MM.1S (cell line): ENCODE measurements at places on chromosomes 6 and 20.
A peak's percentile ranks its signal among the peaks of the same experiment; 100 is the strongest.

- no peak overlapping the region for H3K27ac ChIP-seq
- H3K4me1 ChIP-seq = peaks cover 6% of the 10 kb centered on the region; the same call in 1 of the 2 replicates
- DNase-seq = no peak
- no peak overlapping the region for H3K4me3 ChIP-seq
- no peaks in the 10 kb centered on the region for H3K27me3 ChIP-seq
Measured at GRCh38 chr6:56958481-56958880, 3.6 kb downstream of the BEND6 start.

DNA sequence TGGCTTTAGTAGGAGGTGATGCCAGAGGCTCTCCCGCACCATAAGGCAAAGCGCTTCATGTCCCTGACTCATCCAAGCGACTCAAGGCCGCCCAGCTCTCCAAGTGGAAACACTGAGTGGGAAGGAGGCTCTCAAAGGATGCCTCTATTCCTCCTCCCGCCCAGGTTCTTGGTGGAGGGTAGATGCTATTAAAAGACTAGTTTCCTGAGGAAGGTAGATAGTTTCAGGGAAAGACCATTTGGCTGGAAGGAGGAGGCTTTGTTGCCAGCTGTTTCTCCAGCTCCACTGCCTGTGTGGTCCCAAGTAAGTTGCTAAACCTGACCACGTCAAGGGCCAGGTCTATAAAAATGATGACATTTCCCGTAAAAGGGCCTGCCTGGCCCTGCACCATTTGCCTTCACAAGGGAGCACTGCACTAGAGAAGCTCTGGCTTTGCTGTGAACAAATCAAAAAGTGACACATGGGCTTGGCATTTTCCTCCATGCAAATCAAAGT is 48.2 kb downstream of the GMDS start:
- H3K27ac ChIP-seq = no peak overlapping the region
- no peaks in the 10 kb centered on the region for H3K4me1 ChIP-seq

DNA sequence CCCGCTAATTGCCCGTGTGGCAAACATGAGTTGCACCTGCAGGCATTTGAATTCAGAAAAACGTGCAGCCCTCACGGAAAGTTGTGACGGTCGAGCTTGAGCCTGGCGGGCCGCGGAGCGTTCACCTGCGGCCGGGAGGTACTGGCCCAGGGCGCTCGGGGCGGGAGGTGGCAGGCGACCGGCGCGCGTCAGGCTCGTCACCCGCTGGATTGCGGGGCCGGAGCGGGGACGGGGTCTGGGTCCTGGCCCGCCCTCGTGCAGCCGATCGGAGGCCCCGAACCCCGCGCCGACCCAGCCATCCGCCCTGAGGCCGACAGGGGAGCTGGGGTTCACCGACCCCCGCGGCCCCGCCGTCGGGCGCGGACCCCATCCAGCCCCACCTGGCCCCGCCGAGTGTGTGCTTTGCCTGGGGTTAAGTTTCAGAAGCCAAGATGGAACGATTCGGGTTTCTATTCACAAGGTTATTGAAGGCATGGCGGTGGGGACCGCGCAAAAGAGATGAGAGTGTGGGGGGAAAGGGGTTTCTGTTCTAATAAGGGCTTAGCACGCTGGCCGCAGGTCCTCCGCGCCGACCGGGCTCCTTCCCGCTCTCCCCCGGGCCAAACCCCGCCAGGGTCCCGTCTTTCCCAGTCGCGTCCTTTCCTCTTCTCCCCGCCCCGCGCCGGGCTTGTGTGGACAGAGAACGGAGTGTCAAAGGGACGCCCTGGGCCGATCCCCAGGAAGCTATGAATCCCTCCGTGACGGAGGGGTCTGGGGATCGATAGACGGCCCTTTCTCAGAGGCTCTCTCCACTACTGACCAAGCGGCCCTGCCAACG is 1.6 kb upstream of the HEY2 start:
- peak overlapping the region; percentile 94 for H3K27ac ChIP-seq
- H3K36me3 ChIP-seq = no peaks in the 10 kb centered on the region
- H3K4me3 ChIP-seq = peak overlapping the region; percentile 70
- peaks cover 10% of the 10 kb centered on the region; the same call in 1 of the 2 replicates for H3K4me1 ChIP-seq
- peak; percentile 87 for DNase-seq

GRCh38 chr20:38617011-38617829 is 15.6 kb downstream of the ARHGAP40 start:
- H3K36me3 ChIP-seq = no peaks in the 10 kb centered on the region
- no peaks in the 10 kb centered on the region for H3K4me1 ChIP-seq
- H3K27ac ChIP-seq = no peak overlapping the region
- H3K4me3 ChIP-seq = no peak overlapping the region
- DNase-seq = no peak

DNA sequence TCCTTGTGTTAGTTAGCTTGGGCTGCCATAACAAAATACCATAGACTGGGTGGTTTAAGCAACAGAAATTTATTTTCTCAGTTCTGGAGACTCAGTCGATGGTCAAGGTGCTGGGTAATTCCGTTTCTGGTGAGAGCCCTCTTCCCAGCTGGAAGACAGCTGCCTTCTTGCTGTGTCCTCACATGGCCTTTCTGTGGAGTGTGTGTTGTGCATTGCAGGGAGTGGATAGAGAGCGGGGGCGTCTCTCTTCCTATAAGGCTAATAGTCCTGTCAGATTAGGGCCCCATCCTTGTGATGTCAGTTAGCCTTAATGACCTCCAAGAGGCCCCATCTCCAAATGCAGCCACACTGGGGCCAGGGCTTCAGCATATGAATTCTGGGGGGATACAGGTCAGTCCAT is 19.2 kb downstream of the CHMP4B start:
- DNase-seq = no peak
- H3K4me3 ChIP-seq = no peak overlapping the region
- H3K4me1 ChIP-seq = peaks cover 85% of the 10 kb centered on the region
- peak overlapping the region; percentile 83; the same call in 1 of the 2 replicates for H3K27ac ChIP-seq
- no peaks in the 10 kb centered on the region for H3K27me3 ChIP-seq

DNA sequence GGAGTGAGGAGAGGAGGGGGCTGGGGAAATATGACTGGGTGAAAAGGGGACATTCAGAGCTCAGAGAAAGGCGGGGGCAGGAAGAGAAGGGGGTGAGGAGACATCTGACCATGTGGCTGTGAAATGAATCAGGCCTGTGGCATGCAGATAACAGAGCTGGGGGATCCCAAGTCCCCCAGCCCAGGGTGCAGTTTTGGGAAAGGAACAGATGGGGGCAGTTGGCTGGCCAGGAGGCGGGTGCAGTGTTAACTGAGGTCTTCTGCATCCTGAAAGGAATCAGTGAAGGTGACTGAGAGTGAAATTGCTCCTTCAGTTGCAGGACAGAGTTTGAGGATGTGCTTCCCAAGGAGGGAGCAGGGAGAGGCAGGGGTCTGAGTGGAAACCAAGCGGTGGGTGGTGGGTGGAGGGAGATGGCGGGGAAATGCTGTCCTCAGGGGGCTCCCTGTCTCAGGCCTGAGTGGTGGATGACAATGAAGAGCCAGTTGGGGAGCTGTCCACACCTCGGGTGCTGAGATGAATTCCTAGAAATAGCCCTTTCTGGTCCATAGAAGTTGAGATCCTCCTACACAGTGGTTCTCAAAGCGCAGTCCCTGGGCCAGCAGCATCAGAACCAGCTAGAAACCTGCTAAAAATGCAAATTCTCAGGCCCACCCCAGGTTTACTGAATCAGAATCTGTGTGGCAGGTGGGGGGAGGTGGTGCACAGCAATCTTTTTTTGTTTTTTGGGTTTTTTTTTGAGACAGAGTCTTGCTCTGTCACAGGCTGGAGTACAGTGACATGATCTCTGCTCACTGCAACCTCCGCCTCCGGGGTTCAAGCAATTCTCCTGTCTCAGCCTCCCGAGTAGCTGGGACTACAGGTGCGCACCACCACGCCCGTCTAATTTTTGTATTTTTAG is 26.0 kb upstream of the CCDC167 start:
- no peak overlapping the region for H3K4me3 ChIP-seq
- H3K27me3 ChIP-seq = peaks cover 16% of the 10 kb centered on the region
- DNase-seq = no peak
- no peaks in the 10 kb centered on the region for H3K36me3 ChIP-seq

GRCh38 chr6:106692112-106692818 is 62.9 kb downstream of the QRSL1 start:
- no peaks in the 10 kb centered on the region for H3K36me3 ChIP-seq
- H3K4me3 ChIP-seq = no peak overlapping the region
- H3K27me3 ChIP-seq = no peaks in the 10 kb centered on the region
- no peak for DNase-seq
- no peak overlapping the region for H3K27ac ChIP-seq

GRCh38 chr20:16216227-16216913 is 356.9 kb downstream of the KIF16B start:
- no peak overlapping the region for H3K27ac ChIP-seq
- H3K4me3 ChIP-seq = no peak overlapping the region
- H3K4me1 ChIP-seq = no peaks in the 10 kb centered on the region

- no peaks in the 10 kb centered on the region for H3K36me3 ChIP-seq
- H3K27ac ChIP-seq = no peak overlapping the region
- H3K27me3 ChIP-seq = no peaks in the 10 kb centered on the region
- DNase-seq = peak; percentile 15
- H3K4me3 ChIP-seq = 0 out of 2 replicates have a peak overlapping the region, but pooled peaks have one; percentile 4
Measured at GRCh38 chr6:134437376-134437775, 119.5 kb upstream of the SGK1 start.

DNA sequence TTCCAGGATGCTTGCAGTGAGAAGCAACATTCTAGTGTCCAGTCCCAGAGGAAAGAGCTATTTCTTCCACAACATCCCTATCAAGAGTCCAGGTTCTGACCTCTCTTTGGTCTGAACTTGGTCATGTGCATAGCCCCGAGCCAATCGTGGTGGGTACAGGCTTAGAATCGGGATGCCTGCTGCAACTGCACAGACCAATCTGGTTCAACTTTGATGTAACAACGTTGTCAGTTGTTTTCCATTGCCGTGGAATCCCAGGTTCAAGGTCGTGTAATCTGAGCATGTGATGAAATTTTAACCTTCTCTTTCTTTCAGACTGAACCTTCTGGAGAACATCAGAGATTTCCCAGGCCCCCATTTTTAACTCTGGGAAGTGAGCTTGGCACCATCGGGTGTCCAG is 130.5 kb downstream of the ANKRD60 start:
- DNase-seq = no peak
- H3K27me3 ChIP-seq = peaks cover 95% of the 10 kb centered on the region
- H3K36me3 ChIP-seq = no peaks in the 10 kb centered on the region; the same call in 1 of the 2 replicates

DNA sequence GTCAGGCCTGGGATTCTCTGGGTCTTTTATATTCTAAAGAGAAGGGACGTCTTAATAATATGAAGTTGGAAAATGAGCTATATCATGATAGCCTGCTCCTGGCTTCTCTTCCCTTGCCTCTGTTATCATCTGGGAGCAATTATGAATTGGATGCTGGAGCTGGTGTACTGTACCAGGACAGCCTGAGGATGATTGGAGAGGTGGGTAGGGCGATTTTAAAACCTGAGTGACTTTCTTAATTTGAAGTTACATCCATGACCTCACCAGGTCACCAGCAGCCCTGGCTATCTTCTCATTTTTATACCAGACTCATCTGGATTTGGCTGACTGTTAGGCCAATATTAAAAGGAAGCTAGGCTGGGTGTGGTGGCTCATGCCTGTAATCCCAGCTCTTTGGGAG is 317.6 kb downstream of the CLIC5 start:
- DNase-seq = no peak
- H3K4me3 ChIP-seq = no peak overlapping the region
- no peaks in the 10 kb centered on the region for H3K36me3 ChIP-seq
- H3K27me3 ChIP-seq = no peaks in the 10 kb centered on the region

GRCh38 chr6:44025226-44025625 is 102.0 kb downstream of the MRPL14 start:
- DNase-seq = no peak
- H3K4me3 ChIP-seq = no peak overlapping the region
- no peaks in the 10 kb centered on the region; the same call in 1 of the 2 replicates for H3K27me3 ChIP-seq
- H3K36me3 ChIP-seq = no peaks in the 10 kb centered on the region
- no peak overlapping the region for H3K27ac ChIP-seq

DNA sequence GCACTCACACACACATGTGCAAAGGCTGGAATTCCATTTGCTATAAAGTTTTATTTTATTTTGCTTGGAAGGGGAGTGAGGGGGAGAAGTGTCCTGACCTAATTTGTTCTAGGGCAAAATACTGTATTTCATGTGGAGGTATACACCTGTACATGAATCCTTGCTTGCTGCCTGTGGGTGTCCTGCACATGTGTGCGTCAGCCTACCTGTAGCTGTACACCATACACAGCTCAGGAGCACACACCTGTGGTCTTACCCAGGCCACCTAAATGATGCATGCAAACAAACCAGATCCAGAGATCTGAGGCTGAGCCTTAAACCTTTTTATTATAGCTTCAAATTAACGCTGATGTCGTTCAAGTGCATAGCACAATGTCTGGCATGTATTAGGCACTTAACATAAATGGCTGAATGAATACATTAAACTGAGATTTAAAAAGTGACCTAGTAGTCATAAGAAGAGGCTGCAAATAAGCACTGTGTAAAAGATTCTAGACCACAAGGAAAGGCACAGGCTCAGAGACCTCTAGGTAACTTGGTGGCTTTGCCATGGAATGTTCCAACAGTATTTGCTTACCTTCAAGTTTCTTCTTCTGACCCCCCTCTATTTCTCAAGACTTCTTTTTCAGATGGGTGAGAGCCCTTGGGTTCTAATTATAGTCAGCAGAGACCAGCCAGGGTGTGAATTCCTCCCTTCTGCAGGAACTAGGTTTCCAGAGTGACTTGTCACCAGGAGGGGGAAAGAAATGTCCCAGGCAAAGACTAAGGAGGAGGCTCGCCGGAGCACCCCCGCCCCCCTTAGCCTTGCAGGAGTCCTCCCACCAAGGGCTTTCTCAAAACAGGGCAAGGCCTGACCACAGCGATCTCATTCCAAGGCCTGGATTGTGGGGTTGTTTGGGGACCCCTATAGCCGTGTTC is 13.4 kb downstream of the FOXC1 start:
- no peaks in the 10 kb centered on the region for H3K4me1 ChIP-seq
- H3K36me3 ChIP-seq = no peaks in the 10 kb centered on the region
- H3K4me3 ChIP-seq = no peak overlapping the region
- no peak for DNase-seq
- no peak overlapping the region for H3K27ac ChIP-seq

GRCh38 chr6:122609881-122610689 is at the start of gene PKIB:
Gene PKIB, plus strand, starts transcription at chr6:122610405. Its CDS starts 107,390 bp downstream, at chr6:122717795.
- H3K27ac ChIP-seq = peak within 1 kb of the TSS; percentile 8; the same call in 1 of the 2 replicates
- H3K4me3 ChIP-seq = peak within 1 kb of the TSS; percentile 94
- H3K4me1 ChIP-seq = no peaks in the 10 kb centered on the region
- H3K27me3 ChIP-seq = no peaks in the 10 kb centered on the region
- peak; percentile 86 for DNase-seq
- no peaks in the 10 kb centered on the region for H3K36me3 ChIP-seq

DNA sequence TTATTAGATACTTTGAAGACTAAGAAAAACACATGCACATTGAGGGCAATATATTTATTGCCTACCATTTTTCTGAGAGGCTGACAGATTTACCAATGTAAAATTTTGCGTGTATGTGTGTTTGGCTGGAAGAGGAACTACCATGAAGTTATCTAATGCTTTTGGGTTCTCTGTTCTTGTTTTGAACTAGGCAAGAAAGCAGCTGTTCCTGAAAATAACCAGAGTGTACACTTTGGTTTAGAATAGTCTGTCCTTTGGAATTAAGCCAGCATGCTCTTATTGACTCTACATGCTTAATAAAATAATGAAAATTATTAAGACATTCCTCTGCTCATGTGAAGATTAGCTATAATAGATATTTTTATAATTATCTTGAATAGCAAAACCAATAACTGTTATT is 129.2 kb downstream of the MYB start:
- no peaks in the 10 kb centered on the region for H3K4me1 ChIP-seq
- DNase-seq = no peak
- no peaks in the 10 kb centered on the region for H3K27me3 ChIP-seq
- H3K36me3 ChIP-seq = no peaks in the 10 kb centered on the region
- no peak overlapping the region for H3K4me3 ChIP-seq
- H3K27ac ChIP-seq = no peak overlapping the region

GRCh38 chr6:138086573-138087196 is 20.5 kb downstream of the PERP start:
- no peak overlapping the region for H3K4me3 ChIP-seq
- H3K36me3 ChIP-seq = no peaks in the 10 kb centered on the region
- no peaks in the 10 kb centered on the region for H3K27me3 ChIP-seq
- H3K27ac ChIP-seq = no peak overlapping the region
